ENCODE measurements at places on chromosomes 11 and 22. TPM values are rescaled to one million over a fixed set of nuclear protein-coding genes. Genes with fewer than 3 reads are reported as not detected.

Gene DGCR6
- polyA plus RNA-seq = 8.0 TPM

Gene OR6T1
- polyA plus RNA-seq = not detected

Gene BEST1
- polyA plus RNA-seq = not detected

Gene TRPM5
- not detected for polyA plus RNA-seq

Gene PAMR1
- not detected for polyA plus RNA-seq

Gene CWC15
- polyA plus RNA-seq = 241 TPM

Gene RASL10A
- polyA plus RNA-seq = not detected

Gene MS4A3
- not detected for polyA plus RNA-seq

Gene IL10RA
- not detected for polyA plus RNA-seq

Measured in Purkinje cell (primary cell).